ENCODE measurements at places on chromosomes 2 and 18.

DNA sequence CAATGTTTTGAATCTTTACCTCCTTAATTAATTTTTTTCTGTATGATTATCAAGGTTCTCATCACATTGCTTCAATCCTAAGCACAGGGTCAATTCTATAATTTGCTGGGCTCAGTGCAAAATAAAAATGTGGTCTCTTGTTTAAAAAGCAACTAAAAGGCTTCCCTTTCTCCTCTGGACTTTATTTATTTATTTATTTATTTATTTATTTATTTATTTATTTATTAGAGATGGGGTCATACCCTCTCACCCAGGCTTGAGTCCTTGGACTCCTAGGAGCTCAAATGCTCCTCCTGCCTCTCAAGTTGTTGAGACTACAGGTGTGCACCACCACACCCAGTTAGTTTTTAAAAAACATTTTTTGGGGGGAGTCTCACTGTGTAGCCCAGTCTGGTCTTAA lies 710.1 kb upstream of the REG3G start:
- no peak for DNase-seq

DNA sequence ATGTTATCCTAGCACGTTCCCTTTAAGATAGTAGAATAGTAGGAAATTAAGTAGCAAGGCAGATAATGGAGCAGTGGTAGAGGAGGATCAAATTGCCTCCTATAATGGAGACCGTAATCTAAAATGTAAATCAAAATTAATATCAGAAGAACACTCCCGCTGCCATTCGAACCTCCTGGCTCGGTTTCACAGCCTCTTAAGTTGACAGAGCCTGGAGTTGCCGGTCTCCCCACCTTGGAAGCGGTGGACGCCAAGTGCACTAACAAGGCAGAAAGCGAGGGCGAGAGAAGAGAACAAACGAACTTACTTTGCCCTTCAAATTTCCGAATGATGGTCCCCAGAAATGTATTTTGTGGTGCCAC lies 450 bp downstream of the KCNH7 start:
- no peak for DNase-seq

DNA sequence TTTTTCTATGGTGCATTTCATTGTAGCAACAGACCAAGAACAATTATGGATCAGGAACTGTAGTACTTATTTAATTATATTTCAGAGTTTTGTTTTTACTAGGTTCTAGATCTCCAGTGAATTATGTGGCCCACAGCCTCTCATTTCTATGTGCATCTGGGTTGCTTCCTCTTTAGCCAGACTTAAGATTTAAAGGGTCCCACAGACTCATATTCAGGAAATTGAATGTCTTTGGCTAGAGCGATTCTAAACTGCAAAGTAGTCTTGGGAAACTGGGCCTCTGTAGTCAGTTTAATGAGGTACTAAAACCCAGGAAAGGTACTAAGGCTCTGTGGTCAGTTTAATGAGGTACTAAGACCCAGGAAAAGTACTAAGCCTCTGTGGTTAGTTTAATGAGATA lies 94.4 kb downstream of the LYPD6B start:
- no peak for DNase-seq

- DNase-seq: no peak
Measured at GRCh38 chr18:13487237-13487636, 239.1 kb downstream of the FAM210A start.

DNA sequence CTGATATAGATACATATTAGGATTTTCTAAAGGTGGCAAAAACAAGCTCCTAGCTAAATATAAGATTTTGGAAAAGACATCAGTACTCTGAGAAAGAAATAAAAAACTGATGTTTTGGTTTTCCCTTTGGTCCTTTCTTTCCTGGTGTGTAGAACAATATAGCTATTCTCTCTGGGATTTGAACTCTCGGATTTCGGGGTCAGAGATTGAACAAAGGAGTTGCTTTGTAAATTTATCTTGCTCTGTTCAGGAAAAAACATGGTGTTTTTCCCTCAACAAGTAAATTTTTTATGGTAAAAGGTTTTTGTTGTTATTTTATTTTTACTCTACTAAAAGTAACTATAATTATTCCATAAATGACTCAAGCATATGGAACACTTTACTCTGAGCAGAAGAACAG lies 889.3 kb downstream of the ERBB4 start:
- DNase-seq: no peak

DNA sequence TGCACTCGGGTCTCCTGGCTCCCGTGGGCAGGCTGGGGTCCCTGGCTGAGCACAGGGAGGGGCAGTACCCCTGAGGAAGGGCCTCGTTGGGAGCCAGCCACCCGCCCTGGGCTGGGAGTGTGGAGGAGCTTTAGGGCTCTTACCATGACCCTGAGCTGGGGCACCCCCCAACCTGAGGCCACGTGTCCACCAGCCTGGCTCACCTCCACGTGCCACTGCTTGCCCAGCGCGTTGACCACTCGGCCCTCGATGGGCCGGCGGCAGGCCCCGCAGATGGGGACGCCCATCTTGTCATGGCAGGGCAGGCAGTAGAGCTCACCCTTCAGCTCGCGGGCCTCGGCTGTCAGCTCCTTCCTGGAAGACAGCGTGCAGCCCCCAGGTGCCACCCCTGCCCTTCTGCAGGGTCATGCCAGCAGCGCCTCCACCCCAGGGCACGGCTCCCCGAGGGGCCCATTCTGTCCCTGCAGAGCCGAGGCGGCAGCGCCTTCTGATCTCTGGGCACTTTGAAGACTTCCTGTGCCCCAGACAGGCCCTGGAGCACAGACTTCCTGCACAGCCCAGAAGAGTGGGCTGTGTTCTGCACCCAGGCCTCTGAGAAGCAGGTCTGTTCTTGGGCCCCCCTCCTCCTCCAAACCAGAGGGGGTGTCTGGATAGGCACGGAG lies 4.0 kb upstream of the GPR17 start:
- DNase-seq: peak; percentile 35

DNA sequence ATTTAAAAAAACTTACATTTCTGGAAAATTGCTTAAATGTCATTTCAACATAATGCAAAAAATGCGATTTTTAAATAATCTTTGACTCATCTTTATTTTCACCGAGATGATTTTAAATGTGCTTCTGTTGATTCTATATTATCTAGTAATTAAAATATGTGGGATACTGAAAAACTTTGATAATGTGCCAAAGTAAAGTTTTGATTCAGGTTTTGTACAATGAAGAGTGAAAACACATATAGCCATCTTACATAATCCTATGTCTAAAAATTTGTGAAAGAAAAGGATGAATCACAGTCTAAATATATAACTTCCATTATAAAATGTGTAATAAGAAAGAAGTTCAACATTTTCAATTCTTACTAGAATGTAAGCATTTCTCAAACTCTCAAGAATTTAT lies 204.3 kb upstream of the ZC3H15 start:
- DNase-seq: no peak

DNA sequence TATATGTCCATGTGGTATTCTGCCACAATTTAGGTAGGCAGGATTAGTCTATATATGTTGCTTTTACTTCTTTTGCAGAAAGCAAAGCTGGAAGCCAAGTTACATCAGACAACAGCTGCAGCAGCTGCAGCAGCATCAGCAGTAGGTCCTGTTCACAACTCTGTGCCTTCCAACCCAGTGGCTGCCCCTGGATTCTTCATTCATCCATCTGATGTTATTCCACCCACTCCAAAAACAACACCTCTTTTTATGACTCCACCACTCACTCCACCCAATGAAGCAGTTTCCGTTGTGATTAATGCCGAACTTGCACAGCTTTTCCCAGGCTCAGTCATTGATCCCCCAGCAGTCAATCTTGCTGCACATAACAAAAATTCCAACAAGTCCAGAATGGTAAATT lies 107.6 kb downstream of the BIRC6 start:
- no peak for DNase-seq

GRCh38 chr2:13822365-13822764 lies 810.2 kb upstream of the LRATD1 start:
- DNase-seq: no peak

DNA sequence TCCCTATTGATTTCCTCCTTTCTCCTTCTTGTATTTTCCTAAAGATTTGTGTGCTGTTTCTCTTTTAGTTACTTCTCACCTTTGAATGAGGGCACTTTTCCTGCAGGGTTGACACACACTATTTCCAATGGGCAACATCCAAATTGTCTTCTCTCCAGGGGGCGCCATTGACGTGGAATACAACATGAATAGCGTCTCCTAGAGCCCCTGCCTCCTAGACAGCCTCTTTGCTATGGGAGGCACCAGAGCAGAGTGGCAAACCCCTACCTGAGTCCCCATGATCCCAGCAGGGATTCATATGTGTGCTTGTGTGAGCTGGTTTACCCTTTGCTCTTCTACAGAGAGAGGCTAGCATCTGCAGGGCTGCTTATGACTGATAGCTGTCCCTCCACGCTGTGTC lies 61.3 kb upstream of the ITSN2 start:
- no peak for DNase-seq

DNA sequence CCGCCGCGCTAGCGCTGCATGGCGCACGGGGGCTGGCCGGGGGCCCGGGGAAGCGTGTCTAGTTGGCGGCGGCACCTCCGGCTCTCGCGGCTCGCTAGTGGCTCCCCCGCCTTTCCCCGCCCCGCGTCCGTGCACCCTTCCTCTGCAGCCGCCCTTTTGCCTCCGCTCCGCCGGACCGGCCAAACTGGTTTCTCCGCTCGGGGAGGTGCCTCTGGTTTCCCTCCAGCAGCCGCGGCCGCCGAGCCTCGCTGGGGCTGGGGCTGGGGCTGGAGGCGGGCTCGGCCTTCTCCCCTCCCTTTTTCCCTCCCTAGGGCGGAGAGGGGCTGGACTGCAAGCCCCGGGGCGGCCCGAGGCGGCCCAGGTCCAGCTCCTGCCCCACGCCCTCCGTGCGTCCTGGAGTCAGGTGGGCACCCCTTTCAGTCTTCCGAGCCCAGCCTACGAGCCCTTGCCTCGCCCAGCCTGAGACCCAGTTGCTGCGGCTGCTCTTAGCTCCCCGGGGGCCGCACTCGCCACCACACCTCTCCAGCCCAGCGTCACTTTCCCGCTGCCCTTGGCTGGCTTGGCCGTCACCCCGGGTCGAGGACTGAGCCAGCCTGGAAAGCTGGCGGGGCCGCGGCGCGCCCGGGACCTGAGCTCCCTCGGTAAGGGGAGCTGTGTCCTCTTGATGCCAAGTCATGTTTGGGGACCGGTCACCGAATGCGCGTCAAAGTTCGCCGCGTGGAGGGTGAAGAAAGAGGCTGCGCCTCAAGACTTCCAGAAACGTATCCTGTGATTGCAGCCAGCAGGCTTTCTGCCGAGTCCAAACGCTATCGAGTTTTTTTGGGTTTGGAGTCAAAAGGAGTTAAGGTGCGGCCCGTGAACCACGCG lies at the start of gene ATP8B1:
Gene ATP8B1 (minus strand): TSS at position 213 of the 867 bp plus-strand sequence. CDS start 71,508 bp downstream, outside the sequence.
- no peak for DNase-seq

- DNase-seq: no peak
Measured at GRCh38 chr2:36509075-36509474, 88.9 kb downstream of the FEZ2 start.

DNA sequence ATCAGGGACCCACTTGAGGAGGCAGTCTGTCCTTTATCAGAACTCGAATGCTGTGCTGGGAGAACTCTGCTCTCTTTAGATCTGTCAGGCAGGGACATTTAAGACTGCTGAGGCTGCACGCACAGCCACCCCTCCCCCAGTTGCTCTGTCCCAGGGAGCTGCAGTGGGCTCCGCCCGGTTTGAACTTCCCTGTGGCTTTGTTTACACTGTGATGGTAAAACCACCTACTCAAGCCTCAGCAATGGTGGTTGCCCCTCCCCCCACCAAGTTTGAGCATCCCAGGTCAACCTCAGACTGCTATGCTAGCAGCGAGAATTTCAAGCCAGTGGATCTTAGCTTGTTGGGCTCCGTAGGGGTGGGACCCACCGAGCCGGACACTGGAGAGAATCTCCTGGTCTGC lies 11.8 kb upstream of the LHCGR start:
- DNase-seq: no peak

DNA sequence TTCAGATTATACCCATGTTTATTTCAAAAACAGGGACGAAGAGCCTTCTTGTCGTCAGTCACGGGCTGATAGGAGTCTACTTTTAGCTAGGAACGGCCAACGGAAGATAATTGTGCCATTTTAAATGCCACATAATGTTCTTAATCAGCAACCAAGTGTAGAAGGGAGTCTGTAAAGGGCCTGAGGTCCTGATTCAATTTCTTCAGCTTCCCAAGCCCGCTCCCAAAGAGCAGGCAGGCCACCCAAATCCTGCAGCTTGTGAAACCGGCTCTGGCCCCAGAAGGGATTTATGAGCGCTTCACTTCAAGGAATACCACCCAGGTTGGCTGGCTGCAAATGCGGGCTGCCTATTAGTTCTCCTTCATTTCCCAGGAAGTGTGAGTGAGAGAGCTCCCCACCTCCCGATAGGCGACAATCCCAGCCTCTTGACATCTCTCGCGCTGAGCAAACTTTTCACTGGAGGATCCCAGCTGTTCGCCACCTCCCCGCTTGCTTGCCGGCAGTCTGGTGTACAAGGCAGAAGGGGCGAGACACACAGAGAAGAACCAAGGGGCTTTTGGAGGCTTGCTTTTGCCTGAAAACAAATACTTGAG lies 272.9 kb downstream of the CDH20 start:
- DNase-seq: no peak

DNA sequence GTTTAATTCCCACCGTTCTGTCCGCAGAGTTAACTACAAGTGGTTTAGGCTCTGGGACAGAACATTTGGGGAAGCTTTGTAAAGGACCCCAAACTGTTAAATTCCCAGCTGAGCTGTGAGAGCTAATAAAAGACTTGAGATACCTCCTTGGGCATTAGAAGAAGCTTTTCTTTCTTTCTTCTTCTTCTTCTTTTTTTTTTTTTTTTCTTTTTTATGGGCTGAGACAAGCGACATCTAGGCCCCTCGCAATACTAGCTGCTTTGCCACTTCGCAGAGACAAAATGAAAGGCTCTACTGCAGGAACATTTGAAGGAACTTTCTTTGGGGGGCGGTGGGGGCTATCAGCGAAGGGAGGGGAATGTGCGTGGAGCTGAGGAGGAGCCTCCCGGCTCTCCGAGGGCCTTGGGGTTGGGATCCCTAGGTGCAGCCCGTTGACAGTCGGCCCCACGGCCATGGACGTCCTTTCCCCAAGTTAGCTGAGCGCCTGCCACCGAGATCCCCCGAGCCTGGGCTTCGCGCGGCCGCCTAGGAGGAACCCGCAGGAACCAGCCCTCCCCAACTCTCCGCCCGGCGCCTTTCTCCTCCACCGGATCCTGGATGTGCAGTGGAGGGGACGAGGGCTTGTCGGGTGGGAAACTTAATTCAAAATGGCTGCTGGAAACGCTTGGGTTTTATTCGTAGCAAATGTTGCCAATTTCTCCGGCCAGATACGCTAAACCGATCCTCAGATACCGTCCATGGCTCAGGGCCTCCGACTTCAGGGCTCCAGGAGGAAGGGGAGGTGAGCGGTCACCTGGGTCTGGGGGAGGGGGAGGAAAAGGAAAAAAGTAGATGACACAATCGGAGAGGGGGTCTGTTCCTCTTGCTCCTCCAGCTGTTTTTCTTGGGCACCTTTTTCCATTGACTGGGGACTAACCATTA lies 4.2 kb downstream of the MEIS1 start:
- no peak for DNase-seq

DNA sequence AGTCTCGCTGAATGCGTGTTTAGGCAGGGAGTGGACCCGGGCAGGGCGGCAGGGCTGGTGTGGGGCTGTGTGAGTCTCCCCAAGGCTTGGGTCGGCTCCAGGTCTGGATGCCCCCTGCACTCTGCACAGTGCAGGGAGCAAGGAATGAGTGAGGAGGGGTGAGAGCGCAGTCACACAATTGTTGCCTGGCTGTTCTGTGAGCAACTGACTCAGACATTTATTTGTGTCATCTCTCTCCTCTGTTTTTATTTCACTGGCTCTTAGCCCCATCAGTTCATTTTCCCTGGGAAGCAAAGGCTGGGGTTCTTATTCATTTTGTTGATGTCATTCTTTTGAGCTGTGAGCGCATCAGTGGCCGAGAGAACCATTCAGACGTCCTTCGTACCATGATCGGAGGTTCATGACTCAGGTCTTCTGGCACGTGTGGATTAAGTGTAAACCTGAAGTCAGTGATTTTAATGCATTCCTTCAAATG lies 61.1 kb downstream of the GATA6 start:
- DNase-seq: no peak

Measured in stimulated activated CD4-positive, alpha-beta T cell treated with anti-CD3 and anti-CD28 coated beads, TNF-alpha, amount 100 ng/mL, for 4 hours (primary cell).